Hematopoietic multipotent progenitor cell (in vitro differentiated cells): ENCODE measurements at places on chromosomes 6 and 20. TPM values are rescaled to one million over a fixed set of nuclear protein-coding genes. Genes with fewer than 3 reads are reported as not detected.

The HMGCLL1 gene
- total RNA-seq = not detected

DNA sequence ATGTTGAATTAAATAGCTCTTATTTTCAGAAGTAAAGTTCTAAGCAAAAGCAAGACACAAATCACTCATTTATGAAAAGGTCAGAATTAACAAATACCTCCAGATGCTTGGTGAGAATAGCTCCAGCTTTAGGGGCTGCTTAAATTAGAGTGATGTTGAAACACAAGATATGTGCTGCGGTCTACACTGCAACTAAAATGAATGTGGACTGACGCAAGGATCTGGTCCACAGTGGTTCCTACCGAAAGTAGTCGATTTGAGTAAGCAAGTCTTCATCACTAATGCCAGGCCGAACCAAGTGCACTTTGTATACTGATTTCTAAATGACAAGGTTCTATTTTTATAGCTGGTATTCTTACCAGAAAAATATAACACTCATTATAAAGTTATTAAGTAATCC lies 96.3 kb downstream of the PRDM1 start:
- DNase-seq = no peak

The SLC22A7 gene
- not detected for total RNA-seq

DNA sequence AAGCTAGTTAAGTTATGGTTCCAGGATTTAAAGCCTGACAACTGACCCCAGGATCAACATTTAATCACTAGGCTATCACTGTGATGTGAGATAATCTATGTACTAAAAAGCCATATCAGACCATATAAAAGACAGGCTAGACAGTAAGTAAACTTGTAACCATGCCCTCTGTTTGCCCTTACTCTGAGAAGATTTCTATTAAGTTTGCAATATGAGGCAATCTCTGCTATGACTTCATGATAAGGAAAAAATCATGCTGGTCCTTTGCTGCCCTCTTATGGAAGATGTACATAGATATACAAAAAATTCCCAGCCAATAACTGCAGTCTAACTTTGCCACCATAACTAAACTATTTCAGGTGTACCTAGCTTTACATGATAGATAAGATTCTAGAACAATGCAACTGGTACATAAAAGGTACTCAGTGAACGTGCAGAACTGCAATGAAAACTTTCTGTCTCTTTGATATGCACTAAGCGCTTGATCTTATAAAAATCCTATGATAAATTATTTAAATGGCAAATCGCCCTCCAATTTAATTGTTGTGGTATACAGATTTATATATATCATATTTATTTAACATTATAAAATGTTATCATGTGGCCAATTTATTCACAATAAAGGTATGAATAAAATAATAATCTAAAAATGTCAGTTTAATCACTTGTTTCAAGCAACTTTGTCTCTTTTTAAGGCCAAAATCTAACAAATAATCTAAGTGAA lies 70.5 kb downstream of the FAM217A start:
- no peak for DNase-seq

- no peak for DNase-seq
These were observed 253.1 kb downstream of the FNDC1 start for GRCh38 chr6:159422041-159422984.

The OOEP gene
- total RNA-seq = 0.27 TPM

The CRYBG1 gene
- total RNA-seq = 9.7 TPM

- DNase-seq = no peak
These were observed 6.7 kb downstream of the FLOT1 start for GRCh38 chr6:30735668-30736314.

The RIPK1 gene
- 13.5 TPM for total RNA-seq

DNA sequence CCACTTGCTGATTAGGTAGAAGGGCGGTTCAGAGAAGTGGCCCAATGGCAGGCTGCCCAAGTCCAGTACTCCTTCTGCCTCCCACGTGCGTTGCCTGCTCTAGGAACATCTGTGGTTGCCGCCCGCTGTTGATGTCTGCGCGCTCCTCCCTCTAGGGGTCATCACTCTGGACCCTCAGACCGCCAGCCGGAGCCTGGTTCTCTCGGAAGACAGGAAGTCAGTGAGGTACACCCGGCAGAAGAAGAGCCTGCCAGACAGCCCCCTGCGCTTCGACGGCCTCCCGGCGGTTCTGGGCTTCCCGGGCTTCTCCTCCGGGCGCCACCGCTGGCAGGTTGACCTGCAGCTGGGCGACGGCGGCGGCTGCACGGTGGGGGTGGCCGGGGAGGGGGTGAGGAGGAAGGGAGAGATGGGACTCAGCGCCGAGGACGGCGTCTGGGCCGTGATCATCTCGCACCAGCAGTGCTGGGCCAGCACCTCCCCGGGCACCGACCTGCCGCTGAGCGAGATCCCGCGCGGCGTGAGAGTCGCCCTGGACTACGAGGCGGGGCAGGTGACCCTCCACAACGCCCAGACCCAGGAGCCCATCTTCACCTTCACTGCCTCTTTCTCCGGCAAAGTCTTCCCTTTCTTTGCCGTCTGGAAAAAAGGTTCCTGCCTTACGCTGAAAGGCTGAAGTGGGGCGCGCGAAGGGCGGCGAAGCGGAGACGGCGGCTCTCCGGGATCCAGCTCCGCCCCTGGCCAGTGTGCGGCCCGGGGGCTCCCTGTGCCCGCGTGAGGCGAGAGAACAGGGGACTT lies 8.5 kb downstream of the TRIM15 start:
- no peak for DNase-seq

The TPX2 gene
- total RNA-seq = 5.1 TPM

The OR12D3 gene
- total RNA-seq = not detected

DNA sequence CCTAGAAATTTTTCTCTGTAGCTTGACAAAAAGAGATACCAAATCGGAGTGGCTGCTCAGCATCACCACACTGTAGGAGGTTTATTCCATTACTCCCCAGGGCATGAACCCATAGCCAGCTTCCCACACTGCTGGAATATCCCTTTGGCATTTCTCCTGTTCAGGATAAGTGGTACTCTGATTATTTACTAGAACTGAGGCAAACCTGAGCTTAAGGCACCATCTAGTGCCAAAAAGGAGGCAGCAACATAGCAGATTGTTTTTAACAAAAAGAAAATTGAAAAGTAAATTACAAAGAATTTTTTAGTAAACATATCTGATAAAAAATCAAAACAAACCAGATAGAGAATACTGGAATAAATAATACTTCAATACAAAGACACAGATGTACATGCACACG lies 181.7 kb downstream of the WDR27 start:
- DNase-seq = no peak

GRCh38 chr20:35653430-35653734 lies 11.3 kb downstream of the CPNE1 start:
- DNase-seq = no peak

- DNase-seq = no peak
These were observed 952.5 kb upstream of the MAN1A1 start for GRCh38 chr6:120302041-120302440.

- no peak for DNase-seq
These were observed 109.7 kb downstream of the MBOAT1 start for GRCh38 chr6:20102397-20103073.

DNA sequence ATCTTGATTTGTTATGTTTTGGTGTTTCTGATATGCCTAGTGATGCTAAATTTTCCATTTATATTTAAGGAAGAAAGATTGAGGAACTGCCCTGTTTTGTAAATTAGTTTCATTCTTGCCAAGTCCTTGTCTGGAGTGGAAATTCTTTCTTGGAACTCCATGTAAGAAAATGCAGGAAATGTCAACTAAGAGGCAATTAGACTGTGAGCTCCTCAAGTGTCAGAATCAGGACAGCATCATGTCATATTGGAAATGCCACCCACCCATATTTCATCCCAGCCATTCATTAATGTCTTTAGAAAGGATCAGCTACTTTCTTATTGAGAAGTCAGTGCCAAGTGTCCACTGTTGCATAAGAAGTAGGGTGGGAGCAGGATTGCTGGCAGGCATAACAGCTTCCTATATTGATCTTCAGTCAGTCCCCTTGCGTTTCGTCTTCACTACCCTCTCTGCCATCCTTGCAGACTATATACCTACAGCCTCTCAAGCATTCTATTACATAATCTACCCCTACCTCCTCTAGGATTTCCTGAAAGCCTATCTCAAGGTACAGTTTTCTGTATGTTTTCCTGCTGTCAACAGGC lies 42.4 kb downstream of the HAO1 start:
- DNase-seq = no peak

GRCh38 chr6:4962905-4963304 lies 40.9 kb downstream of the RPP40 start:
- no peak for DNase-seq

- DNase-seq = no peak
These were observed 34.7 kb upstream of the ADGRF4 start for GRCh38 chr6:47663462-47664216.

DNA sequence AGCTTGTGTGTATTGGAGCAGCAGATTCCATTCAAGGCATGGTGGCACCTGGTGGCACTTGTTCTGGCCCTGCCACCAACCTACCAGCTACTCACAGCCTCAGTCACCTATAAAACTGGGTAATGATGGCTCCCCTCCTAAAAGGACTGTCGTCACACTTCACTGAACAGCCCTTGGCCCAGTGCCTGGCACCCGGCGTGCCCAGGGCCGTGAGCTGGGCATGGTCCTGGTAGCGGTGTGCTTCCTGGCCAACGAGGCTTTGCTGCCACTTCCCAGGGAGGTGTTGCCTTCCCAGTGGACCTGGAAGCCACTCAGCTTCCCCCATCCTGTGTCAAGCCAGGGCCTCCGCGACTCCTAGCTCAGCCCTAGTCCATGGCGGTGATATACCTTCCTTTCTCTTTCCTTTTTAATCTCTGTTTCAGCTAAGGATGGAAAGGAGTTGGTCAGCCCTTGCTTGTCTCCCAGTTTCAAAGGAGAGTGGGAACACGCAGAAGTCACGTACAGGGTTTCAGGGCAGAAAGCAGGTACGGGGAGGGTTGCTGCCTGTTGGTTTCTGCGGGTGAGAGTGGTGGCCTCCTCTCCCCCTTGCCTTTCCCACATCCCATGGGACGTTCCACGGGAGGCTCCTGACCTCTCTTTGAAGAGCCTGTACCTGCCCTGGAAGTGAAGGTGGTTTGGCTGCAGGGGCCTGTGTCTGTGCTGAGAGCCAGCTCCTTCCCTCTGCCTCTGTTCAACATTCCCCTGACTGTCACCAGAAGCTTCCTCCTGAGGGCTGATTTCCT lies 25.5 kb downstream of the ENTPD6 start:
- no peak for DNase-seq

- DNase-seq = no peak
These were observed 45.9 kb upstream of the CENPW start for GRCh38 chr6:126293891-126294524.

The BPIFB4 gene
- not detected for total RNA-seq

- DNase-seq = peak; percentile 7
These were observed 816 bp downstream of the NPEPL1 start for GRCh38 chr20:58693226-58694006.

GRCh38 chr6:116579143-116579542 lies 7.8 kb downstream of the RWDD1 start:
- no peak for DNase-seq

The MBOAT1 gene
- total RNA-seq = 53.3 TPM

GRCh38 chr20:35912881-35913280 lies 41.4 kb downstream of the SCAND1 start:
- DNase-seq = no peak

GRCh38 chr6:107064579-107065065 lies 36.6 kb downstream of the MTRES1 start:
- DNase-seq = no peak

The DUSP22 gene
- 43.4 TPM for total RNA-seq

GRCh38 chr6:148037496-148037895 lies 305.1 kb upstream of the SASH1 start:
- DNase-seq = no peak

DNA sequence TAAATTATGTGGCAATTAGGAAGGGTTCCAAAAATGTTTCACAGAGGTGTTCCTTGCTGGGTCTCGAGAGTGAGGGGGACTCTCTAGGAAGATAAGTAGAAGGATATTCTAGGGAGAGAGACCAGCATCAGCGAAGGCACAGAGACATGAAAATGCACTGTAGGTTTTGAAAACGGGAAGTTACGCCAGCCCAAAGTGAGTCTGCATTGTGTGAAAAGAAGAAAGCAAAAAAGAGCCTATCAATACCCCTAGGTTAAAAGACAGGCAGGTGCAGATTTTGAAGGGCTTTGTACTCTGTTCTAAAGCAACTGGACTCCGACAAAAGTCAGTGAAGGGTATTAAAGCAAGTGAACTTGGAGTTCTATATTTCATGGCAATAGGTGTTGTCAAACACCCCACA lies 25.7 kb upstream of the MRAP2 start:
- DNase-seq = no peak
